ENCODE measurements at places on chromosomes 5 and 9.
A peak's percentile ranks its signal among the peaks of the same experiment; 100 is the strongest.

DNA sequence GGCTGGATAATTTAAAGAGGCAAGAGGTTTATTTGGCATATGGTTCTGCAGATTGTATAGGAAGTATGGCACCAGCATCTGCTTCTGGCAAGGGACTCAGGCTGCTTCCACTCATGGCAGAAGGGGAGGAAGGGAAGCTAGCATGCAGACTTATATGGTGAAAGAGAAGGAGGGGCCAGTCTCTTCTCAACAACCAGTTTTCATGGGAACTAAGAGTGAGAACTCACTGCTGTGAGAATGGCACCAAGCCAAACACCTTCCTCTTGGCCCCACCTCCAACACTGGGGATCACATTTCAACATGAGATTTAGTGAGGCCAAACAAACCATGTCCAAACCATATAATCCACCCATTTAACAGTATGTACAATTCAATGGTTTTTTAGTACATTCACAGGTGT is 113.3 kb upstream of the SHB start:
- DNase-seq = no peak

DNA sequence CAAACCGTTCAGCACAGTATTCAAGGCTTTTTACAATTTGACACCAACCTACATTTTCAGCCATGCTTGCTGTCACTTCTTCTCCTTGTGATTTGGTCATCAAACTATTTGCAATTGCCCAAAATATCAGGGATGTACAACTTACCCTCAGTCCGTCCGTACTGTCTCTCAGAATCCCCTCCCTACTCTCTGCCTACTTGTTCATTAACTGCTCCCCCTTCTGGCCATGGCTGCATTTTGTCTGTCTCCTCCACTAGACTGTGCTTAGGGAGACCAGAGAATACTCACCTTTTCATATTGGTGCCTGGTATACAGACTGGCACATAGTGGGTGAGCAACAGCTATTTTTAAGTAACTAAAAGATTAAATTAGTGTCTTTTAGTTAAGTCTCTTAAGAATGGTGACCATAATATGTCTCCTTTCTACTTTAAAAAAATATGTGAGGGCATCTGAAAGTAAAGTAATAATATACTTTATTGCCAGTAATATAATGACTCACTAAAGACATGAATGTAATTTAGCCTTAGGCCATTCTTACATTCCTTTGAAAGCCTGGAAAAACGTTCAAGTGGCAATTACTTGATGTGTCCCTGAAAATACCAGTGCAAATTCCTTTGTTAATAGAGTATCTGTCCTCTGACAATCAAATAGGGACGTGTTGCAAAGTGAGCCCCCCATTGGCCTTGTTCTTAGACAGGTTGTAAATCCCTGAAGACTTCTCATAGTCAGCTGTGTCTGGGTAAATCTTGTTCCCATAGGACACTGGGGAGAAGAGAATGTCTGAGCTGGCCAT is 27.8 kb downstream of the PRLR start:
- DNase-seq = peak; percentile 52

GRCh38 chr9:16412740-16413139 is 457.7 kb downstream of the BNC2 start:
- DNase-seq = no peak

DNA sequence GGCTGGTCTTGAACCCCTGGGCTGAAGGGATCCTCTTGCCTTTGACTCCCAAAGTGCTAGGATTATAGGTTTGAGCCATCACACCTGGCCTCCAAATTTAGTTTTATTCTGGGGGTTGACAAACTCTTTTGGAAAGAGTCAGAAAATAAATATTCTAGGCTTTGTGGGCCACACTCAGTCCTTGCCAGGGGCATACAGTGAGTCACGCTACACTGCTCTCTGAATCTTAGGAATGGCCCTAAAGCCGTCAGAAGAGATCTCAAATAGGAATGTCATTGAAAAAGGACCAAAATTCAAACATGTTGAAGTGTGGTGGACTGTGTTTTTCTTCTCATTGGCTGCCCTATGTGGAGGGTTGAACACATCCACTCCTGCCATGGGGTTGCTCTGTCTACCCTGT is 127.7 kb upstream of the BASP1 start:
- no peak for DNase-seq

DNA sequence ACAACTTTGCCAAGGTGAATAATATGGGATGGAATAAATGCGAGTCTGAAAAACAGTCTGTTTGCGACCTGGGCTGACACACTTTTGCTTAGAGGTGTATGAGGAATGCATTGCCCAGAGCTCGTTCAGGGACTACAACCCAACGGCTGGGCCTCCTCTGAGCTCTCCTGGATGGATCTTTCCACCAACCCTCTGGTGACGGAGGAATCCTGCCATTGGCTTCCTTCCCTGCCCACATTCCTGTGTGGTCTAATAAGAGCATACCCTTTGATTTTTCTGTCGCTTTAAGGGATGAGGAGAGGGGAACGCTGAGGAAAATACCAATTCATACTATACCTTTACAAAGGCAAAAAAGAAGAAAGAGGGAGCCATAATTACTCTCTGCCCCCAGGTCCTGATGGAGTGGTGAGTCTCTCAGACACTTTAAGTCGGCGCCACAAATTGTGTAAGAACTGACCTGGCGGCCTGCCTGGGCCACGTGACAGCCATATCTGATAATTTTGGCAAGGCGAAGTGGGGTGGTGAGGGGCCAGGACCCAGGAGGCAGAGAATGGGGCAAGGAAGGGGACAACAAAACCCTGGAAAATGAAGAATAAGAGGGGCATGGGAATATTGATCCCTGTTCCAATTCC is 265.2 kb upstream of the MSX2 start:
- DNase-seq = no peak

- no peak for DNase-seq
These were observed 134.6 kb downstream of the RAB3C start for GRCh38 chr5:58717303-58718007.

GRCh38 chr9:136695955-136696354 is 8.7 kb upstream of the AGPAT2 start:
- no peak for DNase-seq

GRCh38 chr9:27086818-27087680 is 22.0 kb upstream of the TEK start:
- DNase-seq = peak; percentile 85

DNA sequence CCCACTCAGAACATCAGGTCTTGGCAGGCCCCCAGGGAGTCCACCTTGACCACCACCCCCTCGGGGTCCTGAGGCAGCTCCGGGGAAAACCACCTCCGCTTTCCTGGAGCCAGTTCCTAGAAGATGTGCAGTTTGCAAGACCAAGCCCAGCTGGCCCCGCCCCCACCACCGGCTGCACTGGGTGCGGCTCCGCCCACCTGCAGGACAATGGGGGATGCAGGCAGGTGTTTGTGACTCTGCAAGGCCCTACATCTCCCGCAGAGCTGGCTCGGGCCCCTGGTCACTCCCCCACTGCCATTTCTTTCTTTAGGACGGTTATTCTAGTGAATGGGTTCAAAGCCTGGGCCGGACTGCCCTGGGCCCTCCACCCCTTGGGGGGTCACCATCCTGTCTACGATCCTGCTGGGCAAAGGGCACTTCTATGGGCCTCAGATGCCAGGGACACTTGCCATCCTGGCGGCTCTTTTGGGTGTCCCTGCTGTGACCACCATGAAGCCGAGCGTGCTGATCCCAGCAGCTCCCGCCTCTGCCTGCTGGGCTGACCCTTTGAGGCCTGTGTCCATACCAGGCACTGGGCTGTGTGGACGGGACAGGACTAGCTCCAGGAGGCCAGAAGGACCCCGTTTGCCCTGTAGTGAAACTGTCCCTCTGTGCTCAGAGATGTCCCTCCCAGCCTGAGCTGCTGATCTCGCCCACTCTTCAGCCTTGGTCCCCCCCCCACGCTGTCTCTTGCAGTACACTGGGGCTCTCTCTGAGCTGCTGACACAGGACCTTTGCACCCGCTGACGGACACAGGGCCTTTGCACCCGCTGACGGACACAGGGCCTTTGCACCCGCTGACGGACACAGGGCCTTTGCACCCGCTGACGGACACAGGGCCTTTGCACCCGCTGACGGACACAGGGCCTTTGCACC is 5.9 kb upstream of the NACC2 start:
- DNase-seq = no peak

- peak; percentile 19 for DNase-seq
These were observed 33.9 kb upstream of the TRIO start for GRCh38 chr5:14109041-14109747.

GRCh38 chr9:76980566-76980965 is 38.9 kb upstream of the FOXB2 start:
- peak; percentile 5 for DNase-seq

DNA sequence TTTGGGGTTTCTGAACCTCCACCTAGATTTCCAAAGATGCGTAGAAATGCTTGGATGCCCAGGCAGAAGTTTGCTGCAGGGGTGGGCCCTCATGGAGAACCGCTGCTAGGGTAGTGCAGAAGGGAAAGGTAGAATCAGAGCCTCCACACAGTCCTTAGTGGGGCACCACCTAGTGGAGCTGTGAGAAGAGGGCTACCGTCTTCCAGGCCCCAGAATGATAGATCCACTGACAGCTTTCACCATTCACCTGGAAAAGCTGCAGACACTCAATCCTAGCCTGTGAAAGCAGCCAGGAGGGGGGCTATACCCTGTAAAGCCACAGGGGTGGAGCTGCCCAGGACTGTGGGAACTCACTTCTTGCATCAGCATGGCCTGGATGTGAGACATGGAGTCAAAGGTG is 13.3 kb upstream of the HSDL2 start:
- DNase-seq = peak; percentile 7

- no peak for DNase-seq
These were observed 68.5 kb downstream of the MRPL36 start for GRCh38 chr5:1731091-1731639.

DNA sequence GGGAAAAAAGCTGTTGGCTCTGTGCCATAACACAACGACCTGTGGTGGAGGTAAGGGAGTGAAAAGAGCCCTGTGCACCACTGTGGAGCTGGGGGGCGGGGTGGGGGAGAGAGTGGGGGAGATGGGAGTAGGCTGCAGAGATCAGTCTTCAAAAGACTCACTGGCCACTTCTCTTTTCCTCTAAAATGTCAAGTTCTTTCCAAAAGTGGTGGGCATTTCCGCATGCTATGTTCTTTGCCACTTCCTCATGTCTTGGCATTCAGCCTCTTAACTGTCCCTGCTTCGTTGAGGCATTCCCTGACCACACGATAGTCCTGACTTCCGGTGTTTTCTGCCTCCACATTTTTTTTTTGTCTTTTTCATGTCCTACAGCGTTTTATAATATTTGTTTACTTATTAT is 2.4 kb upstream of the PPP2R2B start:
- DNase-seq = no peak

DNA sequence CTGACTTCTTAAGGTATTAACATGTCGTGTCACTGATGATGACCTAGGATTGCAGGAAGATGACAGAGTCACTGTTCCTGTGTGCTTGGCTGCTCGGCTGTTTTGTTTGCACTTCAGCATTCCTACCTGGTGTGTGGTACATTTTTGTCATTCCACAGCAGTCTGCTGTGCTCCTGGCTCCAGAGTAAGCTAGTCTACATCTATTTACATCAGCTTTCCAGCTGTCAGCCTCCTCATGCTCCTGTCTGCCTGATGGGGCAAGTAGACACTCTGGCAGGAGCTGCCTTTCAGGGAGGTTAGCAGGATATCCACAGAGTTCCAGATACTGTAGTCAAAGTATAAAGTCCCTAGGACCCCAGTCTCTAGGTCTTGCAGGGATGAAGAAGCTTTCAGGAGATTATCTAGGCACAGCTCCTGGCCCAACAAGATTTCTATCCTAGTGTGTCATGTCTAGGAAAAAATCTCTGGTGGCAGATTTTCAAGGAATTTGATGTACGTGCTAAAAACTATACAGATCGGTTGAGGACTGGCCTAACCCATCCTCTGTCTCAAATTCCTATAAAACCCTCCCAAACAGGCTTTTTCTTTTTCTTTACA is 28.4 kb downstream of the RUSC2 start:
- DNase-seq = peak; percentile 84

- DNase-seq = no peak
These were observed 11.2 kb downstream of the SLC22A5 start for GRCh38 chr5:132380741-132381140.

DNA sequence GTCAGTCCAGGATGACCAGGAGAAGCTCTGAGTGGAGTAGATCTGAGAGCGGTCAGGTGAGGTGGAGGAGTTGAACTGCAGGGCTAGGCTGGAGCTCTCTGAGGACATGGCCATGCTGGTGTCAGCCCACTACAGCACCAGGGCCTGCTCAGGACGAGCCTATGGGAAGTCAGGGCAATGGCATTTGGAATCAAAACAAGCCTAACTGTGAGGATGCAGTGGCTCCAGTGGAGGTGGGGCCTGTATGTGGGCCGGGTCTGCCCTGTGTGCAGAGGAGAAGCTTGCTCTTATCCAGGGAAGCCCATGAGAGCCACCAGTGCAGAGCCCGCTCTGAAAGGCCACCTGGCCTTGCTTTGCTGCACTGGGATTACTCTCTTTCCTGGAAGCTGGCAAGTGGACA is 11.1 kb downstream of the CXCL14 start:
- DNase-seq = no peak

DNA sequence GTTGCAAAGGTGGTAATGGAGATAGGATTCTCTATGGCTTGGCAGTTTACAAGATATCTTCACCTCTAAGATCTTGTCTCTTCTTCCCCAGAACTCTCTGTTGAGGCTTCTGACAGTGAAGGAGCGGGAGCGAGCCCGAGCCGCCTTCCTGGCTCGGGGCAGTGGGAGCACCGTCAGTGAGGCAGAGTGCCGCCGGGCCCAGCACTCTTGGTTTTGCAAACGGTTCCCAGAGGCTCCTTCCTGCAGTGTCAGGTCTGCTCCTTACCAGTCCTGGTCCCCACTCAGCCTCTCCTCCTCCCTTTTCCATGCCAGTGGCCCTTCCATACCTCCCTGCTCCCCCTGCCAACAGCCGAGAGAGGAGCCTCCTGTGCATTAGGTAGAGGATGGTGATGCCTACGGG is 12.6 kb upstream of the DNAJB5 start:
- no peak for DNase-seq

DNA sequence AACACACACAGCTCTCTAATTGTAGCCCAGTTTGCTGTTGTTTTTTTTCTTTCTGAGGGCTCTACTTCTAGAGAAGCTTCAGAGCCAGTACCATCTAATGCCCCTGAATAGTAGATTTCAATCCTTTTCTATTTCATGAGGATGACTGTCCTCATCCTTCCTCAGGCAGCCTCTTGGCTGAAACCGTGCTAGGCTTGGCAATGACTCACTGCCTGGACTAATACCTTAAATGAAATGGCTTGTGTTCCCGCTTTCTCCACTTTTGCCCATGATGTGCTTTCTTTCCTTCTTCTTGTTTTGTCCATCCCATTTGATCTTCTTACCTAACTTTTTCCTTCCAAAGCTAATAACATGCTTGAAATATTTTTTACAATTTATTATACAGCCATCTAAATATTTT is 80.1 kb downstream of the ITGA1 start:
- DNase-seq = no peak

DNA sequence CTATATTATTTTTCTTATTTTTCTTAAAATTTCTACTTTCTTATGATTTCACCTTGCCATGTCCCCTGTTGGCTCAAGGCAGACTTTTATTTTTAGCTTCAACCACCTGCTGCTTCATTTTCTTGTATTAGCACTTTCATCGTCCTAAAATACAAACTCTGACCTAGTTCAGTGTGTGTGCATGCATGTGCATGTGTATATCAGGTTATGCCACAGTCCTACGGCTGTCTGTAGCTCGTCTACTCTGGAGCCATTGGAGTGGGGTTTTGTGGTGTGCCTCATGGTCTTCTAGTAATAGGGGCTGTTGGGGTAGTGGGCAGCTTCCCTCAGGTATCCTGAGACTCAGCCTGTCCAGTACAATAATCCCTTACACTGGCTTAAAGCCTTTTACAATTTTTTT is 13.4 kb upstream of the SPINK1 start:
- no peak for DNase-seq

GRCh38 chr5:135750506-135750905 is 84.0 kb upstream of the SLC25A48 start:
- DNase-seq = no peak

- peak; percentile 52 for DNase-seq
These were observed 1.4 kb downstream of the MLLT3 start for GRCh38 chr9:20620650-20621470.

Data from cardiac fibroblast (primary cell).